ENCODE measurements at places on chromosomes 16 and 17.
A peak's percentile ranks its signal among the peaks of the same experiment; 100 is the strongest.

GRCh38 chr17:62805234-62805633, 2.9 kb downstream of the MARCHF10 start:
- no peak for DNase-seq

DNA sequence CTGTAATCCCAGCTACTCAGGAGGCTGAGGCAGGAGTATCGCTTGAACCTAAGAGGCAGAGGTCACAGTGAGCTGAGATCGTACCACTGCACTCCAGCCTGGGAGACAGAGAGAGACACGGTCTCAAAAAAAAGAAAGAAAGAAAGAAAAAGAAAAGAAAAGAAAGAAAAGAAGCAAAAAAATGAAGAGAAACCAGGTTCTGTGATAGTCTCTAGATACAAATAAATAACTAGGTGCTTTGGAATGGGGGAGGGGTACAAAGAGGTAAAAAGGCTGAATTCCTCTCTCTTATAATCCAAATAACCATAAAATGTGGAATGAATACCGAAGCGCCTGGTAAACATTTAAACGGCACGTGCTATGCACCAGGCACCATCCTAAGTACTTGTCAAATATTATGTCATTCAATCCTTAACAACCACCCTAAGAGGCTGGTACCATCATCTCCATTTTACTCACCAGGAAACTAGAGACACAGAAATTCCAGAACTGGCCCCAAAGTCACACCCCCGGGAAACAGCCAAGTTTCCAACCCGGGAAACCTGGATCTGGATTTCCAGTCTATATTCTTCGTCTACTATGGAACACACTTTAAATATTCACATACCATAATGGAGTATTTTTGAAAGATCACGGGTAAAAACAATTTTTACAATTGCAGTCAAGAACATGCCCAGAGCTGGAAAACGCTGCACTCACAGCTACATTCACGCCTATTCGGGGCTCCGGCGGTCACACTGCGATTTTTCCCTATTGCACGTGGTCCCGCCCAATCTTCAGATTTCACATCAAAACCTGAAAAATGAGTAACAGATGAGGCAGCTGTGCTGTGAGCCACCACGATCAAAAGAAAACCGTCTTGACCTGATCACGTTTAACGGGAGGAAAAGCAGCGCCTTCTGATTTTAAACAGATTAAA, 10.5 kb downstream of the NXN start:
- DNase-seq: no peak

DNA sequence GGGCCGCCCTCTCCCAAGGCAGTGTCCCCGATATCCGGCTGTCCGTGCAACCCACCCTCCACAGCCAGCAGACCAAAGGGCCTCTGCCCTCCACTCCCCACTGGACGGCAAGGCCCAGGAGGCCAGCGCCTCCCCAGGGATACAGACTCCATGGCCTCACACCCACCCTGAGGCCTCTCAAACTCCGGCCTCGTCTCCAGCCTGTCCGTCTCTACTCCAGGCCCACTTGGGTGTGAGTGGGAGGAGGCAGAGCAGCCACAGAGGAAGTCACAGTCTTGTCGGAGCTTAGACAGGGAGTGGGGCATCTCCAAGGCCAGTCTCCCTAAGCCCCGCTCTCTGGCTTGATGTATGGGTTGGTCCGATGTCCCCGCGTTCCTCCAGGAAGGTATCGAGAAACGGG, 73.3 kb downstream of the SRCIN1 start:
- DNase-seq: no peak

DNA sequence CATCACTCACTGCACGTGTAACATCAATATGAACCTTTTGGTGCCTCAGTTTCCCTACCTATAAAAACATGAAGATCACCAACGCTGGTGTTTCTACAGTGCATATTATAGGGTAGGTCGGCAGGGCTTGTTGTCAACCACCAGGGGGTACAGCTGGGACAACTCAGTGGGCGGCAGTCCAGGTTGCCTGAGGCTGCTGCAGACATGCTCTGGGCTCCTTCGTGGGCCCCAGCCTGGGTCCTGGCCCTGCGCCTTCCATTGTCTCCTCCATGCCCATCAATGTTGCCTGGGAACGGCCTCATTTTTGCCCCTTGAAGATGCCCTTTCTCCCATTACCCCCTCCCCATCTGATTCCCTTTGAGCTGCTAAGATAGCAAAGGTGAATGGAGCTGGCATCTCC, 89.8 kb downstream of the GSG1L start:
- DNase-seq: peak; percentile 28

GRCh38 chr17:36761203-36761950, 160.0 kb downstream of the MRM1 start:
- no peak for DNase-seq

DNA sequence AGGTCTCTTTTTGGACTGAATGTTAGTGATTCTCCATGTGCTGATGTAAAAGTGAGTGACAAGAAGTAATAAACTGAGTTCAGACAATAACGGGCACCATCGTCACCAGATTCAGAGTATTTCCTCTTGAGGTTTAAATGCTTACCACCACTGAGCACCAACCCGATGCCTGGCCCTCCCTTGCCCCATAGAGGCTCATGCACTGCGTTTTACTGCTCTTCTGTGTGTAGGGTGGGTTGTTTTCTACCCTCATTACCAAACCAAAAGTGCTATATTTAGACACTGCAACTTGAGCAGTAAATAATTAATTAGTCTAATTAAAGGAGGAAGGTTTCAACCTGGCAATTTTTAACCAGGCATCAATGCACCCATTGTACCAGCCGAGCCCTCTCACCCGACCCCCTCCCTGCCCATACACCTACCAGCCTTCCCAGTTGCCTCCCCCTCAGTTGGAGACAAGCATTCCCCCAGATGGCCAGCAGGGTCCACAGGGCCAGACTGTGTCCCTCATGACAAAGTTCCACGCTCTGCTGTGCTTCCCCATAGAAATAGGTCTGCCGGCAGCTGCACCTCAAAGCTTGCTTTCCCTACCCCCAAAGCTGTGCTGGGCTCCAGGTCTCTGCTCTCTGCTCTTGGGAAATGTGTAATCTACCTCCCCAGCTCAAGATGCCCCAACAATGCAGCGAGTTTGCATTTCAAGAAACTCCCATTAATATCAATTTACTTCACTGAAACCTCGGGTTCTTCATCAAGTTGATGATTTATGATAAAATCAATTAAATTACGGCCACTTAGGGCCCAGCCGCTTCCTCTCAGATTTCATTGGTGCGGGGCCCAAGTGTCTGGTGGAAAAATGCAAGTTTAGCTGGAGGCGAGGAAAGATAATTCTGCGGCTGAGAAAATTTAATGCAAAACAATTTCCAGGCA, 16.0 kb downstream of the HOXB4 start:
- DNase-seq: peak; percentile 65

GRCh38 chr17:35793257-35793656, 2.2 kb downstream of the MMP28 start:
- no peak for DNase-seq

All from common myeloid progenitor, CD34-positive (primary cell).